ENCODE measurements at places on chromosomes 6 and 20.

DNA sequence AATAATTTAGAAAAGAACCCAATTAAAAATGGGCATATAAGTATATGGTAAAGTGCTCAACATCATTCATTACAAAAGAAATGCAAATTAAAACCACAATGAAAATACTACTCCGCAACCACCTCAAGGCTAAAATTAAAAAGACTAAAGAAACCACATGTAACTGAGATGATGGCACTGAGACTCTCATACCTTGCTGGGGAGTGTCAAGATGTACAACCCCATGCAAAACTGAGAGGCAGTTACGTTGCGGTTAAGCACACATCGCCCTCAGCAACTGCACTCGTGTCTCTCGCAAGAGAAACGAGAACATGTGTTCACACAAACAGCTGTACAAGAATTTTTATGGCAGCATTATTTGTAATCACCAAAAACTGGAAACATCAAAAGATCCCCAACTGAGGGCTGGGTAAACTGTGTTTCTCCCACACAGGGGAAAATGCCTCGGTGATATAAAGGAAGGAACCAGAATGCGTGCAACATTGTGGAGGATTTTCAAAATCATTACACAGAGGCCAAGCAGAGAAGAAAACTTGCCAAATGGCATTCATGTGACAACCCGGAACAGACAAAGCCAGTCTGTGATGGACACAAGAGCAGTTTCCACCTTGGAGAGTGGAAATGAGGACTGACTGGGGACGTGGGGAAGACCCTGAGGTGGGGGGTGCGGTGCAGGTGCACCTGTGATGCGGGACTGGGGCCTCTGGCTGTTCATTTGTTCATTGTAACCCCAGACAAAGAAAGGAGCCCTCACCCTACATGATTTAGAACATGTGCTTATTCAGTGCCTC, 144.9 kb downstream of the WDR27 start:
- DNase-seq: no peak

- DNase-seq: no peak
Observed at GRCh38 chr6:148295261-148295887, 47.3 kb upstream of the SASH1 start.

DNA sequence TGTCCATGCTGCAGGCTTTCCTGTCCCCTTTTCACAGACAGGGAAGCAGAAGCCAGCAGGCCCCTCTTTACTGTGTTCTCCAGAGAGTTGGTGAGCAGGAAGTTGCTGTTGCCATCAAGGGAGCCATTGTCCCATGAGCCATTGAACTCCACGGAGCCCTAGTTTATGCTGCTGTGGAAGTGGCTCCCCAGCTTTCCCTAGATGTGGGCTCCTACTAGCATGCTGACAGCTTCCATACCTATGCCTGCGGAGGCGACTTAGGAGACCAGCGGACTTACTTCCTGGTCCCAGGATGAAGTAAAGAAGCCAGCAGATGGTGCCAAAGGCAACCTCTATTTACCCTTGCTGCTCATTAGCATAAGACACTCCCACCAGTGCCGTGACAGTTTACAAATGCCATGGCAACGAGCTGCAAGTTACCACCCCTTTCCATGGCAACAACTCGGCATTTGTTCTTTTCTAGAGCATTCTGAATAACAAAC, 30.8 kb upstream of the FKBP1A start:
- DNase-seq: peak; percentile 51

DNA sequence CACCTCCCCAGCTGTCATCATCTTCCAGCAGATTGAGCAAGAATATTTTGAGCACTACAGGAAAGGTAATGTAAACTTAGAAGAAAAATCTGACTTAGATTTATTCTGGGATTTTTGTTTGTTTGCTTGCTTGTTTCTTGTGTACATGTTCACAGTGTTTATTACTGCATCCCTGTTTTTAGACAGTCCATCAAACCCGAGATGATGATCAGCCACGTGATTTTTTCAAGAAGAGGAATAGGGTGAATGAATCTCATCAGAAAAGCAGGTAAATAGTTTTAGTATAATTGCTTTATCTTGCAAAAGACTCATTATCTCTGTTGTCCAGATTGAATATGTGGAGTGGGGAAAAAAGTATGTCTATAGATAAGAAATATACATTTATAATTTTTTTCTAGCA, 2.1 kb downstream of the FAM217B start:
- DNase-seq: no peak

GRCh38 chr6:118896339-118897136, 2.6 kb downstream of the ASF1A start:
- DNase-seq: peak; percentile 34

DNA sequence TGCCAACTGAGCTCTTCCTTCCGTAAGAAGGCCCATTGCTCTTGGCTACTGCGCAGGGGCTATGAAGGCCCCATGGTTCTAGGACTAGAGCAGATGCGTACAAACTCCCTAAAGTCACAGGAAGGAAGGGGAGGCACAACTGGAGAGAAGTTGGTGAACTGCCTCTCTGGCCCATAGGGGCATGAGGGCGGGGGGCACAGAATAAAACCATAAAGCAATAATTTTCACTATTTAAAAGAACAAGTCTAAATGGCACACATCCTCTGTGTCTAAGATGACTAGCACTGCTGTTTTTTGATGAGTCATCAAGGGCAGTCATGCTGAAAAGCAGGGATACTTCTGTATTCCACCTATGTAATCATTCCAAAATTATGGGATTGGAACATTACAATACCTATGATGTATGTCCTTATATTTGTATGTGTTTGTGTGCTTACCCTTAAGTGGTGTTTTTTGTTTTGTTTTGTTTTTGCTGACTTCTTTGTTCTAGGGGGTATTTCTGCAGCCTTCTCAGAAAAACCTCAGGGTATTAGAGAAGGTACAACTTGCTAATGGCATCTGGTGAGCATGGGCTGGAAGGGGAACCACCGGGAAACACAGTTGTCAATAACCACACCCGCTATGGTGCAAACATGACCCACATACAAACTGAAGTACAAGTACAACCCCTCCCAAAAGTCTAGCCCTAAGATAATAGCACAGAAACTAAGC, 36.9 kb downstream of the B4GALT5 start:
- DNase-seq: no peak

GRCh38 chr6:166558156-166559005, 28.1 kb downstream of the RAMACL start:
- DNase-seq: no peak

DNA sequence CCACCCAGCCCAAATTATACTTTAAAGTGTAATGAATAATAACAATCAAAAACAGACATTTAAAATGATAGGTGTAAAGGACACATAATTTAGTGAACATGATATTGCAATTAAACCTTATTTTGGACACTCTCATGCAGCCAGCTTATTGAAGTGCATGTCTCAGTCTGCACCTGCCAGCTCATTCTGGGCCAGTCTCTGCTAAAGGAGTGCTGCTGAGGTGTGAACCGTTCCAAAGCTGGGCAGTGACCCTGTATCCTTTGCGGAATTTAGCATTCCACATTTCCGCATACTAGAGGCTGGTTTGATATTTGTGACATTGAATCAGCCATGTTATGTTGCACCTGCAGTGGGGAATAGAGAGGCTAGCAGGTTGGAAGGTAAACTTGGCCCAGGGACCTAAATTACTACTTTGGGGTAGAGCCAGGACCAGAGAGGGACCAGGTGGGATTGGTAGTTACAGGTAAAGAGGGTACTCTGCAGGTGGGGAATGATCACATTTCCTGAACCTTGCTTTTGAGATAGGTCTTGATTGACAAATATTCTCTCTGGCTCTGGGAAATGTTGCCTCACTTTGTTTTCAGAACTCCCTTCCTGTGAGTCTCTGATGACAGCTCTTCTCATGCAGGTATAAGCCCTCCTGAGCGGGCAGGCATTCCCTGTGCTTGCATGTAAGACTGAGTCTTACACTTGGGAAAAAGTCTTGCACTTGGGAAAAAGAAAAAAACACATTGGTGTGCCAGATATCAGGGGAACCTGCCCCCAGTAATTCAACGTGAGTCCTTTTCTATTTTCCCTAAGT, 26.2 kb downstream of the TULP4 start:
- no peak for DNase-seq

- DNase-seq: no peak
Observed at GRCh38 chr6:151436802-151437201, 15.1 kb downstream of the RMND1 start.

- DNase-seq: no peak
Observed at GRCh38 chr6:33684428-33684896, 27.0 kb downstream of the UQCC2 start.

DNA sequence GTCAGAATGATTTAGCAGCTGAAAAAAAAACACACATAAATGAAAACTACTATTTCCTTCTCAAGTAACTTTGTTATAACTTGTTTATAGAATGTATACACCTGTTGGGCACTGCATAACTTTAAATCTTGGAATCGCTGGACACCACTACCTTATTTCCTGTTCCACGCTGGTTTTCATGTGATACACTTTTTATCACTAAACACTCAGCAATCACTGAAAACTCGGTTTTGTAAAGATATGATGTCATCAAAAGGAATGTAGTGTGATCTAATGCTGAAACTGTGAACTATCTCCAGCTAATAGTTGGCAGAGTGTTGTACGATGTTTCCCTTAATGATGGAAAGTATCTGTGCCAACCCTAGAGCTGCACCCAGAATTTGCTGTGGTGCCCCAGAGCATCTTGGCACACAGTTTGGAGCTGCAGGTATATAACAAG, 127.9 kb downstream of the BACH2 start:
- no peak for DNase-seq

GRCh38 chr20:48381353-48382120, 446.3 kb downstream of the PREX1 start:
- no peak for DNase-seq
